ENCODE measurements at places on chromosomes 7 and 10. TPM values are rescaled to one million over a fixed set of nuclear protein-coding genes. Genes with fewer than 3 reads are reported as not detected.

Gene OR2A5
- not detected for total RNA-seq

DNA sequence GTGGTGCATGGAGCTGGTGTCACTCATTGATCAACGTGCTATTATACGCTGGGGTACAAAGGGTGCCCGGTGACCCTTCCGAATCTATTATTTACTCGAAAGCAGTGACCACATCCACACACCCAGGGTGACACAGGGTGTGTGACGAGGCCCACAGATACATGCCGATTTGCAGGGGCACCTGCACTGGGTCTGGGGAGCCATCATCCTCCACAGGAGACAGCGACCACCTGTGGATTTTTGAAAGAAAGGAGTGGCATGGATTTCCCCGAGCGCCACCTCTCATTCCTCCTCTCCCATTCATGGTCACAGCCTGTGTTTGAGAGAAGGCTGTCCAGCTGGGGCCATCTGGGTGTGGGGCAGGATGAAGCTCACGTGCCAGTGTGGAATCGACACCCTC lies 249.7 kb downstream of the PAXIP1 start:
- DNase-seq, result no peak
- H3K4me1 ChIP-seq, result no peaks in the 10 kb centered on the region
- H3K4me3 ChIP-seq, result no peak overlapping the region
- H3K27ac ChIP-seq, result no peak overlapping the region
- no peaks in the 10 kb centered on the region for H3K36me3 ChIP-seq
- H3K27me3 ChIP-seq, result no peaks in the 10 kb centered on the region

Gene ERVW-1
- not detected for total RNA-seq

GRCh38 chr10:36118314-36118713 lies 476.2 kb upstream of the FZD8 start:
- no peaks in the 10 kb centered on the region for H3K27me3 ChIP-seq
- H3K36me3 ChIP-seq, result no peaks in the 10 kb centered on the region
- no peak overlapping the region for H3K27ac ChIP-seq
- H3K4me3 ChIP-seq, result no peak overlapping the region

Gene GPNMB
- total RNA-seq, result 63.4 TPM

- H3K4me1 ChIP-seq, result peaks cover 37% of the 10 kb centered on the region
- peak overlapping the region; percentile 59 for H3K4me3 ChIP-seq
- no peaks in the 10 kb centered on the region for H3K27me3 ChIP-seq
- H3K27ac ChIP-seq, result peak overlapping the region; percentile 95
- H3K36me3 ChIP-seq, result no peaks in the 10 kb centered on the region
Observed at GRCh38 chr10:69089638-69090599, 2.0 kb downstream of the SRGN start.

GRCh38 chr10:112649822-112650152 lies 202.8 kb downstream of the VTI1A start:
- H3K36me3 ChIP-seq, result no peaks in the 10 kb centered on the region
- no peaks in the 10 kb centered on the region for H3K27me3 ChIP-seq
- DNase-seq, result no peak
- no peak overlapping the region for H3K4me3 ChIP-seq
- no peak overlapping the region for H3K27ac ChIP-seq

Gene CTBP2
- 7.1 TPM for total RNA-seq

DNA sequence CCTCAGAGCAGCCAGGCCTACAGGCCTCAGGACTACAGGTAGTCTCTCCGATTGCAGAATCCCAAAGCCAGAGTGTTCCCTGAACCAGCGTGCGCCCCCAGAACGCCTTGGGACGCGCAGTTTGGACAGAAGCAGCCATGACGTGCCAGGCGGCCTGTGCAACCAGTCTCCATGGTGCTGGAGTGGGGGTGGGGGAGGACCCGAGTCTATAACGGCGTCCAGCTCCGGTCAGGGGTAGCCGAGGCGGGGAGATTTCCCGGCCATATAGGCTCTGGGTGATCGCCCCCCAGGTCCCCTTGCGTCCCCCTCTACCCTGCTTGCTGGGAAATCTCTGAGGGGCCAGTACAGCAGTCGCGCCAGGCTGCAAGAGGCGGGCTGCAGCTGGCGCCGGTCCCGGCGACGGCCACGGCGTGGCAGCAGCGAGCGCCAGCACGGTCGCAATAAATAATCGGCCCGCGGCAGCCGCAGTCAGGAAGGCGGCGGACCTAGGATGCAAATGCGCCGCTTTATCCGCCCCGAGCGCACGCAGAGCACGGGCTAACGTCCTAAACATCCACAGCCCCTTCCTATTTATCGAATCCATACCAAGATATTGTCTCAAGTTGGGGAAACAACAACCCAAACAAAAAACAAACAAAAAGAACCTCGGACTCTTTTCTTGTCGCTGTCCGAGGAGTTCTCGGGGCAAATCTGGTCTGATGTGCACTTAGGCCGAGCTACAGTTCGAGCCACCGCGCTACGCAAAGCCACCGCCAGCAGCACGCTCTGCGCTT lies 1.6 kb downstream of the HOXA3 start:
- peaks cover 100% of the 10 kb centered on the region for H3K27me3 ChIP-seq
- peak overlapping the region; percentile 38 for H3K4me3 ChIP-seq
- H3K4me1 ChIP-seq, result peaks cover 51% of the 10 kb centered on the region

Gene EPDR1
- 10.7 TPM for total RNA-seq

Gene SLC26A5
- 0.05 TPM for total RNA-seq

DNA sequence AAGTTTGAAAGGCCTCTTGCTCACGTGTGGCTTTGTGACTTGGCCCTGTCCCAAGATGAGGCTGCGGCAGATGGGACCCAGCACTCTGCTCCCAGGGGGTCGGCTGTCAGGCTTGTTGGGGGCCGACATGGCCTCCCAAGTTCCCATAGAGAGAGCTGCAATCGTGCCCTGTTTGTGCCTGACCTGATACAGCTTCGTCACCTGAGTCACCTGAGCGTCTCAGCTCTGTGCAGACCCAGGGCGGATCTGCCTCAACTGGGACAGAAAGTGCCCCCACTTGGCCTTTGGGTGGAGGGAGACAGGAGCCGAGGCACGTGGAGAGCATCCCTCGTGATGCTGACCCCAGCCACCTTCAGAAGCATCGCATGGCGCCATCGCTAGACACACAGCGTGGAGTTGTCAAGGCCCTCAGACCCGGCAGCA lies 21.7 kb downstream of the PAPOLB start:
- no peaks in the 10 kb centered on the region for H3K4me1 ChIP-seq
- H3K4me3 ChIP-seq, result no peak overlapping the region
- no peaks in the 10 kb centered on the region for H3K36me3 ChIP-seq
- H3K27ac ChIP-seq, result no peak overlapping the region

GRCh38 chr10:124003070-124003419 lies 90.4 kb downstream of the CHST15 start:
- no peak for DNase-seq
- no peak overlapping the region for H3K4me3 ChIP-seq
- H3K27me3 ChIP-seq, result peaks cover 15% of the 10 kb centered on the region
- peaks cover 18% of the 10 kb centered on the region for H3K4me1 ChIP-seq

Gene FRA10AC1
- 6.7 TPM for total RNA-seq

DNA sequence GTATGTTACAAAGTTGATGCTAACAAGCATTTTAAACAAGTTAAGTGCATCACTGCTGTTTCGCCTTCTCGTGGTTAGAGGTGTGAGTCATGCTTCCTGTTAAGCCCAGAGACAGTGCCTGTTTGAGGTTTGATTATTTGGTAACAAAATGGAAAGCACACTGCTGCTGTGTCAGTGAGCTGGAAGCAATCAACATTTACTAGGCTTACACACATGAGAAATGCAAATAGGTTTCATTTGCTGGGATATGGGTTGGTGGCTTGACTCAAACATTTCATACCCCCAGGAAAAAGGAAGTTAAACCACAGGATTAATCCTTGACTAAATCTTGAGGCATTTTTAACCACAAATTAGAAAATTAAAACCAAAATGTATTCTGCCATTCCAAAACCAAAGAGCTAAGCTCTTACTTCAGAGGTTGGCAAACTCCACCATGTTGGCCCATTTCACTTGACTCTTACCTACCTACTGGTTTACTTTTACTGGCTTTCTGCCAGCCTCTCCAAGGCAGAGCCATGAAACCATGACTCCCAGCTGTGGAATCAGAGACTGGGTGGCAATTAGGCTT lies 139.2 kb downstream of the ETV1 start:
- no peaks in the 10 kb centered on the region for H3K36me3 ChIP-seq
- no peaks in the 10 kb centered on the region for H3K4me1 ChIP-seq
- no peak overlapping the region for H3K4me3 ChIP-seq
- H3K27me3 ChIP-seq, result no peaks in the 10 kb centered on the region
- peak; percentile 13 for DNase-seq
- no peak overlapping the region for H3K27ac ChIP-seq

Gene PCGF6
- total RNA-seq, result 9.1 TPM

Gene CYP2C19
- not detected for total RNA-seq

Gene PARG
- 30.4 TPM for total RNA-seq

- no peak overlapping the region for H3K4me3 ChIP-seq
- H3K27ac ChIP-seq, result no peak overlapping the region
- no peaks in the 10 kb centered on the region for H3K27me3 ChIP-seq
- no peaks in the 10 kb centered on the region for H3K4me1 ChIP-seq
- H3K36me3 ChIP-seq, result no peaks in the 10 kb centered on the region
Observed at GRCh38 chr7:12369756-12370155, 33.9 kb downstream of the VWDE start.

- H3K27me3 ChIP-seq, result peaks cover 42% of the 10 kb centered on the region
- no peaks in the 10 kb centered on the region for H3K36me3 ChIP-seq
- H3K4me3 ChIP-seq, result no peak overlapping the region
- H3K27ac ChIP-seq, result no peak overlapping the region
- peaks cover 7% of the 10 kb centered on the region for H3K4me1 ChIP-seq
- DNase-seq, result no peak
Observed at GRCh38 chr10:22475651-22476600, 130.6 kb downstream of the SPAG6 start.

- H3K27ac ChIP-seq, result no peak overlapping the region
- no peak for DNase-seq
- no peak overlapping the region for H3K4me3 ChIP-seq
- peaks cover 96% of the 10 kb centered on the region for H3K27me3 ChIP-seq
Observed at GRCh38 chr10:100724531-100725027, 20.8 kb upstream of the PAX2 start.

Gene SLC18A3
- not detected for total RNA-seq

- peaks cover 7% of the 10 kb centered on the region for H3K4me1 ChIP-seq
- DNase-seq, result no peak
- no peaks in the 10 kb centered on the region for H3K36me3 ChIP-seq
- no peak overlapping the region for H3K4me3 ChIP-seq
- H3K27me3 ChIP-seq, result no peaks in the 10 kb centered on the region
Observed at GRCh38 chr10:14742815-14743214, 31.9 kb downstream of the FAM107B start.

Gene BAIAP2L1
- total RNA-seq, result 2.2 TPM

Gene IFIT3
- total RNA-seq, result 33.4 TPM

DNA sequence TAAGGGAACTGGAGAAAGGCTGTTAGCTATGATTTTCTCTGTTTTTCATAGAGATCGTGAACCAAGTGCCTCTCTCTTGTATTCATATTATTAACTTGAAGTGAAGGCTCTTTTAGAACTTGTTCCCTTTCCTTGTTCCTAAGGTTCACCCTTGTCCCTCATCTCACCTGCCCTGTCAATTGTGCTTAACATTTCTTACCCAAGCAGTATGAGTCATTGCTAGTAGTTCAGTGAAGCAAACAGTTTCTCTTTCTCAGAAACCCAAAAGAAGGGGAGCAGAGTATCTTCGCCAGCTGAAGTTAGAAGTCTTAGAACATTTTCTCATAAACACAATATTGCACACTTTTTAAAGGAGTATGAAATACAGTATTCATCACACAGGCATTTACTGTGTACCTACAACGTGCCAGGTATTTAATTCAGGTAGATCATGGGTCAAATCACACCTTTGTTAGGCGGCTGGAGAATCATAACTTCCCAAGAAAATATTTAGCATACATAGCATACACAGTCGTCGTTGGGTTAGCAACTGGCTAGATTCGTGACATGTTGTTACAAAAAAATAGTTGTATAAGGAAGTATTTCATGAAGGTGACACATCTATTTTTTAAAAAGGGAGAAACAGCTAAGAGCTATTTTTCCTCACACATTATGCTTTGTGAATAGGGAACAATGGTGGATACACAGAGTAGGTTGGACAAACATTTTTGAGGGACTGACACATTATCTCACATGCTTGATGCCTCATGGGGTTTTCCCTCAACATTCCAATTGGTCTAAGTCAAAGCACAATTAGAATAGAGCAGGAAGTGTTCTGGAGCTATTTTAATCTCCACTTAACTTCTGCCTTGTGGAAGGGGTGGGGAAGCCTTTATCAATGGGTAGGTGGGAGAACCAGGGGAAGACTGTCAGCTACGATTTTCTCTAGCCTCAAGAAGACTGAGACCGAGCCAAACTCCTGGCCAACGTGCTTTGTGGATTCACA lies 13.2 kb downstream of the HDAC9 start:
- H3K27ac ChIP-seq, result peak overlapping the region; percentile 58
- DNase-seq, result no peak
- no peaks in the 10 kb centered on the region for H3K36me3 ChIP-seq
- H3K27me3 ChIP-seq, result no peaks in the 10 kb centered on the region
- no peaks in the 10 kb centered on the region for H3K4me1 ChIP-seq

DNA sequence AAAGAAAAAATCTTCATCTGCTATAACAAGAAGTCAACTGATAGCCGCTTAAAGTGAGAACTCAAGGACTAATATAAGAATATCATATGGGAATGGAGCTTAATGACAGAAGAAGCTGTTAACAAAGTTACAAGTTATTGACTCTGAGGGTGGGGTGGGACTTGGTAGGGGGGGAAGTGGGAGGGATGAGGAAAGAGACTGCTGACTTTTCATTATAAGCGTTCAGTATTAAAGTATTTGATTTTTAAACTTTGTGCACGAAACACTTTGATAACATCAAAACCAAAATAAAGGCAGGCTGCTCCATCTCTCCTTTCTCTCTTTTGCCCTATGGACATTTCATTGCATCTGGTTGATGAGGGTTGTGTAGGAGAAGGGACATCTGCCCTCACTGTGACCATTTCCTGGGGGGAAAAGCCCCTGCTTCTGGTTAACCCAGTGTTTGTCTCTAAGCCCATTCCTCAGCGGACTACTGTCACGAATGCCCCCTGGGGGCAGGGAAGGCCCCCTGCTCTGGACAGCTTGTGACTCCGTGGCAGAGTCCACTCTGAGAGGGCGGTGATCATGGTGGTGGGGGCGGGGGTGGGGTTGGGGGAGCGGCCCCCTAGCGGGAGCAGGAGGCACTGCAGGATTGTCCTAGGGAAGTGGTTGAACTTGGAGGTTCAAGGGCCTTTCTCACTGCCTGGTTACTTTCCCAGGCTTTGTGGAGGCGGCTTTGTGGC lies 17.4 kb downstream of the SLC13A4 start:
- H3K4me1 ChIP-seq, result no peaks in the 10 kb centered on the region
- no peak for DNase-seq
- H3K27me3 ChIP-seq, result no peaks in the 10 kb centered on the region
- no peak overlapping the region for H3K27ac ChIP-seq
- H3K4me3 ChIP-seq, result no peak overlapping the region

GRCh38 chr10:10891124-10892082 lies 126.3 kb upstream of the CELF2 start:
- DNase-seq, result no peak
- H3K27ac ChIP-seq, result peak overlapping the region; percentile 61
- H3K27me3 ChIP-seq, result no peaks in the 10 kb centered on the region
- H3K4me1 ChIP-seq, result no peaks in the 10 kb centered on the region
- no peaks in the 10 kb centered on the region for H3K36me3 ChIP-seq

GRCh38 chr7:116187400-116187799 lies 22.9 kb upstream of the TES start:
- H3K36me3 ChIP-seq, result no peaks in the 10 kb centered on the region
- H3K4me1 ChIP-seq, result no peaks in the 10 kb centered on the region
- H3K27me3 ChIP-seq, result no peaks in the 10 kb centered on the region
- no peak overlapping the region for H3K27ac ChIP-seq
